HCEC 1CT (cell line): ENCODE measurements at places on chromosomes 16 and 17.
A peak's percentile ranks its signal among the peaks of the same experiment; 100 is the strongest.

GRCh38 chr17:49035470-49036269 lies 38.5 kb downstream of the IGF2BP1 start:
- peak; percentile 44 for DNase-seq

- DNase-seq, result no peak
Measured at GRCh38 chr16:50269061-50269705, 2.8 kb downstream of the ADCY7 start.

DNA sequence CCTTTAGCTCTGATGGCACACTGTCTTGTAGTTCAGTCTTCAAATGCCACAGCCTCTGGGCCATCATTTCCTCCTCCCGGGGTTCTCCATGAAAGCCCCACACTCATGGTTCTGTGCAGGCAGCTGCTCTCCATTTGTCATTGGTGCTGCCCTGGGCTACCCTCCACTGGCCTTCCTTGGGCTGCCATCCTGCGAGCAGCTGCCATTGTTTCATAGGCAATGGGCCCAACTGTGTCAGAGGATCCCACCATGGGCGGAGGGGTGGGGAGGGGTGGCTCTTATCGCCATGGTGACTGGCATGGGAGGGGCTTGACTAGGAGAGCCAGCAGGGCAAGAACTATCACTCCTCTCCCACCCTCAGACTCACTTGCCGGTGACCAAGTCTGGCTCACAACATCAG lies 38.6 kb upstream of the BRD7 start:
- no peak for DNase-seq

DNA sequence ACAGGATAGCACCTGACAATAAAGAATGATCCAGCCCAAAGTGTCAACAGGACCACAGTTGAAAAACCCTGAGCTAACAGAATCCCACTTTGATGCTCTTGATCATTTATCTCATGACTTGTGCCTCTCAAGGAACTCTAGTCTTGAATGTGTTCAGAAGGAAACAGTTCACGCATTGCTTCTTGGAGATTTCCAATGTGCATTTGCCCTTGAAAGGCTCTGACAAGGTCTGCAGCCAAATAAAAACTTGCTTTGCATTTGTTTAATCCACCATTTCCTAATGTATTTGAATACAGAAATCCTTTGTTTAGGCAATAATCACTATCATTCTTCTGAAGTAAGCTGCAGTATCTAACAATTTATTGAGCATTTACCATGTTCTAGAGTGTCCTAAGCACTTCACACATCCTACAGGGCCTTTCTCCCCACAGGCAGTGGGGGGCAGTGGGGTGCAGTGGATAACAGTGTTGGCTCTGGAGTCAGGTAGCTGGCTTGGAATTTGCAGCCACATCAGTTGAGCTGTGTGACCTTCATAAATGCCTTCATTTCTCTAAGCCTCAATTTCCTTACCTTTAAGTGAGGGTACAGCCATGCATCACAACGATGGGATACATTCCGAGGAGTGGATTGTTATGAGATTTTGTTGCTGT lies 239.7 kb downstream of the XYLT1 start:
- DNase-seq, result no peak

DNA sequence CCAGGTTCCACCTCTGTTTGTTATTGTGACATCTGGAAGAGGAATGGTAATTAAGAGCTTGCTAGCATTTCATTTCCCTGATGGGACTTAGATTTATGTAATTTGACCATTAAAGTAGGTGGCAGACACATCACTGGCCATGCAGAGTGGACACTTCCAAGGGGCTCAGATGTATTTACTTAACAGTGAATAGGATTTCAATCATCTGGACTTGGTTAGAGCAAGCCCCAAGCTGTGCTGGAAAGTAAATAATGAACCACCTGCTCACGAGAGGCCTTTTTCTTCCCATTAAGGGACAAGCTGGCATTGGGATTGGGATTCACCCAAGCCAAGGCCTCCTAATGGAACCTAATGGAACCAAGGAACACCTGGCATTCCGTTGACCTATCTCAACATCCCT lies 395.3 kb downstream of the HS3ST4 start:
- no peak for DNase-seq

GRCh38 chr16:17944345-17944744 lies 392.2 kb downstream of the NPIPA8 start:
- no peak for DNase-seq

DNA sequence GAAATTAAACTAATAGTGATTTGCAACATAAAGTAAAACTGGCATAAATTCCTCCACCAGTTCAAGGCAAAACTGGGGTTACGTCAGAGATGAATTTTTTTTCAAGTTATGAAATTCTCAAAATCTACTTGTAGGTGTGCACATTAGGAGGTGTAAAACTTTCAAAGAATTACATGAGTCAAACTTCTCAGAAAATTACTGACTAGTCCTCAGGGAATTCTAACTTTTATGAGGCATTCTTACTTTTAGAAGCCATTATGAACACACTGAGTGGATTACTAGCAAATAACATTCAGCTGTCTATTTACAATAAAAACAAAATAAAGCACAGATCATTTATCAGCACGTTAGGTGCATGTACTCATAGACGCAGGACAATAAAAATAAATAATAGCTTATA lies 348.7 kb downstream of the CDH11 start:
- DNase-seq, result no peak

- no peak for DNase-seq
Measured at GRCh38 chr16:22764662-22765327, 49.2 kb upstream of the HS3ST2 start.

- no peak for DNase-seq
Measured at GRCh38 chr17:21418446-21419298, 42.5 kb downstream of the KCNJ12 start.

GRCh38 chr17:13074026-13074425 lies 56.2 kb upstream of the ELAC2 start:
- DNase-seq, result peak; percentile 34

DNA sequence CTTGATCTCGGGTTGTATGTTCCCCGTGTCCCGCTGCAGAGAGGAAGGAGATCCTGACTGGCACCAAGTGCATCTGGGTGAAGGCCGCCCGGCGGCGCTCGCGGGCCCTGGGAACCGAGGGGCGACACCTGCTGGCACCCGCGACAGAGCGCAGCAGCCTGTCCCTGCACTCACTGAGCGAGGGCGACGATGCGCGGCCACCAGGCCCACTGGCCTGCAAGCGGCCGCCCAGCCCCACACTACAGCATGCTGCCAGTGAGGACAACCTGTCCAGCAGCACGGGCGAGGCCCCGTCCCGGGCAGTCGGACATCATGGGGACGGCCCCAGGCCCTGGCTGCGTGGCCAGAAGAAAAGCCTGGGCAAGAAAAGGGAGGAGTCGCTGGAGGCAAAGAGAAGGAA lies 7.5 kb downstream of the BTBD17 start:
- no peak for DNase-seq

GRCh38 chr17:17509601-17510425 lies 13.6 kb upstream of the RASD1 start:
- no peak for DNase-seq

- no peak for DNase-seq
Measured at GRCh38 chr17:27982688-27983087, 59.8 kb upstream of the NLK start.

DNA sequence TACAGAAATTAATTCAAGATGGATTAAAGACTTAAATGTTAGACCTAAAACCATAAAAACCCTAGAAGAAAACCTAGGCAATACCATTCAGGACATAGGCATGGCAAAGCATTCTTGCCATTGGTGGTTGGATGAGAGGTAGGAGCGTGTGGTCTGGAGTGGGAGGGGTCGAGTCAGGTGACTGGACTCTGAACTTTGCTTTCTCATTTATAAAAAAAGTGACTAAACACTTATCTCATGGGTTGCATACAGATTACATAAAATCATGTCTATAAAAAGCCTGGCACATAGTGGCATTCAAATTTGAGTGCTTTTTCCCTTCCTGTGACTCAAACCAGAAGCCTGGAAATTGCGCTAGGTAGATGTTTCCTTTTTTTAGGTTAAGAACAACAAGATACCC lies 159.7 kb upstream of the SHISA6 start:
- DNase-seq, result no peak

DNA sequence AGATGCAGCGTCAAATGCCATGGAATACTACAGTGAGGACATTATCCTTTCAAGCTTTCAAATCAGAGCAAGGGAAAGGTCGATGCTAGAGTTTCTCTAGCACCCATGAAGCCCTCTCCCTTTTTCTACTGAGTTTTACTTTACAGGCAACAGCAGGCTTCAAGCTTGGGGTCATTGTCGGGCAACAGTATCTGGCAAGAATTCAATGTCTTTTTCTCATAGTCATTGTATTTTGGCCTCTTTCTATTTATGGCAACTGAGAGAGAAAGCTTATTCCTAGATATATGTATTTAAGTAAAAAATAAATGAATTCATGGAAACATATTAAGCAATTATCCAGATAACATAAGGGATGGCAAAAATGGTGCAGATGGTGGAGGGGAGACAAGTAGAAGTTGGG lies 364 bp upstream of the CETP start:
- DNase-seq, result no peak

- peak; percentile 10 for DNase-seq
Measured at GRCh38 chr16:48978501-48978900, 303.1 kb downstream of the CBLN1 start.

DNA sequence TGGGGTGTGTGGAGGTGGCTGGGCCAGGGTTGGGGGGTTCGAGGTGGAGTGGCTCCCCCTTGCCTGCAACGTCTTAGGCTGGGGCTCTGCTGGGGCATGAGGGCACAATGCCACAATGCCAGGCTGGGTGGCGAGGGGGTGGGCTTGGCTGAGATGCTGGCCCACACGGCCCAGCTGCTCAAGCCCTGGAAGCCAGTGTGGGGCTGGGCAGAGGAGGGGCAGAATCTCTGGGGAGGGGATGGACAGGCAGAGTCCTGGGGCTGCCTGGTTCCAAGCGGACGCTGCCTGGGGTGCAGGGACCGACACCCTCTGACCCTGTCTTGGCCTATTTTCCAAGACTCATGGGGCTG lies 37.5 kb upstream of the SSTR5 start:
- no peak for DNase-seq

DNA sequence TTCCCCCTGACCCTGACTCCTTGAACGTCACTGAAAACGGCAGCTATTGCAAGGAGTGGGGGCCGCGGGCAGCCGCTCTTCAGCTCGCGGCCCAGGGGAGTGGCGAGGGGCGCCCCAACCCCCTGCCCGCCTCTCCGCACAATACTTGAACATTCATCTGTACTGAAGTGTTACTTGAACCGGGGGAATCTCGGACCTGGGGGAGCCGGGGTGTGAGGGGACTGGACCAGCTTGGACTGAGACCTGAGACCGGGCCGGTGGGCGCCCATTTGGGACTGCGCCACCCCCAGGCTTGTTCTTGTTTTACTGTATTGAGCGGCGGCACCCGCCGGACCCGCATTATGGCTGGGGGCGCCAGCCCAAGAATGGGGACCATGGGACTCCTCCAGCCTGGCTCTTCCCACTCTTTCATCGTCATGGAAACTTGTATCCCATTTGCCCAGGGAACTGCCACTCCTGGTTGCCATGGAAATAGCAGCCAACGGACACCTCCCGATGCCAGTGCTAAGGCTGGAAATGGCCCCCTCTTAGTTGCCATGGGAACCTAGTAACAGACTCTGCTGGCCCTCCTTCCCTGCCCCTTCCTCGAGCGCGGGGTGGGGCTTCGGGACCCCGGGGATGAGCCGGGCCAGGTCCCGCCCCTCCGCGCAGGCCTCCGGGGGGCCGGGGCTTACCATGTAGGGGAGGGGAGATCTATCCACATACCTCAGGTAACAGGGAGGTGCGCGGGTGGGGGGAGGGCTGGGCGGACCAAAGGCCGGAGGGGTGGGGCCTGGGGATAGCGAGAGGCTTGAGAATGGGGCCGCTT lies 805 bp upstream of the ORAI3 start:
- peak; percentile 96 for DNase-seq

- no peak for DNase-seq
Measured at GRCh38 chr17:81310949-81311550, 15.9 kb upstream of the SLC38A10 start.

- no peak for DNase-seq
Measured at GRCh38 chr16:85429776-85430522, 183.2 kb upstream of the GSE1 start.

GRCh38 chr17:4488989-4489595 lies 9.6 kb upstream of the SPNS2 start:
- no peak for DNase-seq

DNA sequence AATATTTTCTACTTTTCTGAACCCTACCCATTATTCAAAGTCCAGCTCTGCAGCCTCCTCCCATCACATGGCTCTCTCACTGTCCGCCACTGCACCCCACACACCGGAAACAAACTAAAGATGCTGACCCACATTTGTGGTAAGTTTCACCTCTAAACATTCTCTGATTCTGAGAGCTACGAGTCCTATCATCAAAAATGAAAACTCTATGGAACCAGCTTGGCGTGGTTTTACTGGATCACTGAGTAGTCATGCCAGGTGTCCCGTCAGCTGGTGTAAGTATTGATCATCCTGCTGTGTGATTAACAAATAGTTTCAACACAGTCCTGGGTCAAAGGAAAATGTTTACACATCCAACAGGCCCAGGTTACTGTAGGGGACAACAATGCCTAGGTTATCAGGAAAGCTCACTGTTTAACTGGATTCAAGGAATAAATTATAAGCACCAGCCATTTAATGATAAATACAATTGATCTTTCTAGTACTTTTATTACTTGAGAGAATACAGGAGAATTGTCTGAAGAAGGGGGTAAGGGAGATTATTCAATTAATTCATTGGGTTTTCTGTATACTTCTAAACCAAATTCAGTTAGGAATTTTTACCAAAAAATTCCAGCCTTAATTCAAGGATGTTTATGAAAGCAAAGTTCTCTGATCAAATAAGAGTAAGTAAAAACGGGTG lies 33.9 kb downstream of the CYTH1 start:
- DNase-seq, result no peak

DNA sequence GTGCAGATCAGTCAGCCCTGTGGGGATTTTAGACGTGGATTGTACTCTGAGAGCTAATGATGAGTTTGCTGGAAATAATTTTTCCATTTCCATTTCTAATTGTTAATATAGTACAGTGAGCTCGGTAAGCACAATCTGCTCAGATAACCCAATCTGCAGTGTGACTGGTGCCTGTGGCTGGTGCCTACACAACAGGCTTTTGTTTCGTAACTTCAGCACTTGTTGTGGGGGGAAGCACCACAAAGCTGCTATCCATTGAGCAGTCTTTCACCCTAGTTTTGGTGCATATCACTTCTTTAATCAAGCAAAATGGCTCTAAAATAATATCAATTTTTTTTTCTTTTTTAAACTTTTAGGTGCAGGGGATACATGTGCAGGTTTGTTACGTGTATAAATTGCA lies 534.9 kb upstream of the HSBP1 start:
- DNase-seq, result no peak

- no peak for DNase-seq
Measured at GRCh38 chr16:87619360-87620200, 17.3 kb downstream of the JPH3 start.

DNA sequence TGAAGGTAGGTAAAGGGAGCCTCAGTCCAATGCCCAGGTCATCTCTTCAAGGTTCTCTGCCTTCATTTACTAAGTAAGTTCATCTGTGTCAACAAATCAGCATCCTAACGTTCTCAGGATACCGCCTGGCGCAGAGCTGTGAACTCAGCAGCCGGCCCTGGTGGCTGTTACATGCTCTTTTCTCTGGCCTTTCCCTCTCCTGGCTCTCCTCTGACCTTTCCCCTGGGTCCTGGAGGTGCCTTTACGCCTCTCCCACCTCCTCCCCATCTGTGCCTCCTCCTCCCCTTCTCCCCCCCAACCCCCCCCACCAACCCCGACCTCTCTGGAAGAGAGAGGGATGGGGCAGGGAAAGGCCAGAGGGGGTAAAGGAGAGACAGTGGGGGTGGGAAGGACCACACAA lies 19.5 kb downstream of the COTL1 start:
- DNase-seq, result no peak

GRCh38 chr17:52828621-52829020 lies 670.1 kb upstream of the CA10 start:
- no peak for DNase-seq

- peak; percentile 42 for DNase-seq
Measured at GRCh38 chr17:76793775-76794174, 55.9 kb downstream of the MFSD11 start.
